ENCODE measurements at places on chromosomes 2 and 18.

DNA sequence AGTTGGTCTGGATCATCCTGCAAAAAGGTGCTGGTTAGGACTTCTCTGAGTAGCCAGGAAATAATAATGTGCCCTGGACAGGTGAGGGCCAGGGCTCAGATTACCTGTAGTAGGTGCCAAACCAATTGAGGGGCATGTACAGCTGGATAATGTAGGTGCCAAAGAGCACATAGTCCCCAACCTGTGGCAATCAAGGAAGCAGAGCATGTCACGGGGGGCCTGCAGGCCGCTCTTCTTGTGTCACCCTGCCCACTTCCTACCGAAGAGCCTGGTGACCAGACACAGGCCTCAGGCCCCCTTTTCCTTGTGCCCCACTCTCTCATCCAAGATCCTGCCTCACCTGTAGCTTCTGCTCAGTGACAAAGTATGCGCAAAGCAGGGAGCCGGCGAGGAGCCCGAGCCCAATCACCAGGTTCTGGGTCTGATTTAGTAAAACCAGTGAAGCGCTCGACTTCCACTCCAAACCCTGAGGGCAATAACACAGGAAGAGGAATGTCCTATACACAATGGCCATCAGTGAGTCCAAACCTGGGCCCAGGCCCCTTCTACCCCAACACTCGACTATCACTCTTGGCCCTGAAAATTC lies 5.2 kb downstream of the ABCB6 start:
- DNase-seq, result no peak

DNA sequence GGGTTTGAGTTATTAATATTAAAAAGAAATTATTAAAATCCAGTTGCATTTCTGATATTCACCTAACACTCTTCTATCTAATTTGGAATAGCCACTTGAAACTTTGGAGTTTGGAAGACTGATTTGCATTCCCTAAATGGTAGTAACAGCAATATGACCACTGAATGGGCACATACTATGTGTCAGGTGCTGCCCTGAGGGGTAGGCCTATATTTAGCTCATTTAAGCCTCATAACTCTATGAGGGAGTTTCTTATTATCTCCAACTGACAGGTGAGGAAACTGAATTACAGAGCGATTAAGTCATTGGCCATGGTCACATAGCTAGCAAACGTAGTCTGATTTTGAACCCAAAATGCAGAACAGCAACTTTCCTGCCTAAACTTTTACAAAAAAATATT lies 77.3 kb downstream of the VWA3B start:
- no peak for DNase-seq

DNA sequence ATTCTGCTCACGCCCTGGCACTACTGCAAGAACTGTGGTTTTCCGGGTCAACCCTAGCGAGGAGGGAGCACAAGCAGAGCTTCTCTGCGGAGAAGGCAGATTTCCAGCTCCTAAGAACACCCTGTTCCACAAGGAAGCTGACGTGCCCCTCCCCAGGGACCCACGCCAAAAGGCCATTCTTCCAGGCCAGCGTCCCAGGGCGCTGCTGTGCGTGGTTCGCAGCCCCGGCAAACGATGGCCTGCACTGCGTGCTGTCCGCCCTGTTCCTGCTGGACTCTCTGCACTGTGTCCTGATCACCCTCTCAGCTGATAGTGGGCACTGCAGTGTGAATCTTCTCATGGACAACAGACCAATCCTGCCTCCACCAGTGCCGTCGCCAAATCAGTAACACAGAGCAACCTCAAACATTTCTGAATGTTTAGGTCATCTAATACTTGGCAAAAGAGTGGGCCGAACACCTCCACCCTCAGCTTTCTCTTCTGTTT lies 49.1 kb downstream of the ADI1 start:
- DNase-seq, result peak; percentile 84

DNA sequence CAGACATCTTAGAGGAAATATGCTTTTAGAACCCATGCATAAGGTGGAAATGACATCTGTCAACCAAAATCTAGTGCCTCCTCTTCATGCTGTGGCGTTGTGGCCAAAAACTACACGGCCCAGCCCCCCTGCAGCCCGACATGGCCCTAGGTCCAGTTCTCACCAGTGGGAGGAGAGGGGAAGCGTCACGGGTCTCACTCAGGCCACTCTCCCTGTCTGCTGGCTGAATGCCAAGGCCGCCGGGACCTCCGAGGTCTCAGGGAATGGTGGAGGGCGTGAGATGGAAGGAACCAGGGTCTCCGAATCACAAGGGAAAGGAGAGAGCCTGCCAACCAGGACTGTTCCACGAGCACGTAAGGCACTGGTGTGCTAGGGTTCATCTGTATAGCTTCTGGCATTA lies 361.0 kb downstream of the ANAPC1 start:
- no peak for DNase-seq

GRCh38 chr2:20594957-20595356 lies 55.9 kb downstream of the HS1BP3 start:
- DNase-seq, result no peak

DNA sequence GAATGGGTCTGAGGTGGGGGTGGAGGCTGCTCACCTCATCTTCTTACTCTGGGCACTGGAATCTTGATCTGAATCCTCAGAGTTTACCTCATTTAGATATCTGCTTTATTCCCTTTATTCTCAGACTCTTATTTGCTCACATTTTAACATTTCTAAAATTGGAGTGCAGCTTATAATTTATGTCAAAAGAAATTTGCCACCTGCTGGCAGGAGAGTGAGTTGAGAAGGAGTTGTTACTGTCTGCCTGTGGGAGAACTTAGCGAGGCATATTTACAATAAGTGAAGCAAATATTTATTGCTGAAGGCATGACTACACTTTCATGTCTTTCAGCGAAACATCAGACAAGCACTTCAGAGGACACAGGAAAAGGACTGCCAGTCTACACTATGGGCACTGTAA lies 16.4 kb upstream of the KIAA2012 start:
- DNase-seq, result peak; percentile 36

DNA sequence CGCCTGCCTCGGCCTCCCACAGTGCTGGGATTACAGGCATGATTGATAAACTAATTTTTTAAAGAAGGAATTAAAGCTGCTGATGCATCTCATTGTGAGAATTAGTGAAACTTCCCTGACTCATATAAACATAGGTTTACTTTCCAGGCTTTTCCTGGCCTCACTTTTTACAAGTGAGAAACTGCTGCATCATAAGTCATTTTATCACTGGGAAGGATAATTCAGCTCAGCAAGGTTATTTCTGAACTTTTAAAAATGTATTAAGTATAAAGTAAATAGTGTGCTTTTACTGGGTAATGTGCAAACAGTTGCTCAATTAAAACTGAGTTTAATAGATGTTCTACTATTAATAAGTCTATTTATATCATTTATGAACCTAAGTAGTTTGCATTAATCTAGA lies 1130.3 kb upstream of the CDH2 start:
- DNase-seq, result peak; percentile 56

DNA sequence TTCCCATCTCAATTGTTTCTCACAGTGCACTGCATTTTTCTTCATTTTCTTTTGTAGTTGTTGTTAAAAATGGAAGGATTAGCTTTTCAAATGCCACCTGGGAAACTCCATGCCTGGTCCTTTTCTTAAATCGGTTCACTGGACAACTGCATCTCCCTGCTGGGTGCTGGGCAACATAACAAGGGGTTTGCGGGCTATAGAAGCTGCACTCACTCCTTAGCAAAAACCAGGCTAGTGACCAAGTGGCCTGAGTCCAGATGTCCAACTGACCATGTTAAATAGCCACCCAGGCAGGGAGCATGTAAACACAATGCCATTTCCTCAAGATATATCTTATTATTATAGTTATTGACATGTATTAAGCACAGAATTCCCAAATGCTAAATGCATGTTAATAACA lies 264.9 kb downstream of the ICOS start:
- no peak for DNase-seq

DNA sequence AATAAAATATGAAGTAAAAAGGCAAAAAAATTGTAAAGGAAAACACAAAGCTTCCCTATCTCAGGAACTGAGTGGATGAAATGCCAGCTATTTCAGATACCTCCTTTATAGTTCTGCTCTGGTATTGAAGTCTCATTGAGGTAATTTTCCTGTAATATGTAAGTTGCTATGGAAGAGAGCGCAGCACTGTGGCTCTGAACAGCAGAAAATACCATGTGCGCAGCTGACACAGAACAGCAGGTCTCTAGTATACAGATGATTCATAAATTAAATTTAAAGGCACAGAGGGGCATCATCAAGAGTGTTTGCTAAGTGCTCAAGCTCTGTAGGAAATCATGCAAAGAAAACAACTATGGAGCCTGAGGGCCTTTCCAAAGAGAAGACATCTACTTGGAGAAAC lies 315.3 kb upstream of the CDH7 start:
- DNase-seq, result no peak

- peak; percentile 17 for DNase-seq
Observed at GRCh38 chr2:167144179-167144898, 256.1 kb downstream of the XIRP2 start.

DNA sequence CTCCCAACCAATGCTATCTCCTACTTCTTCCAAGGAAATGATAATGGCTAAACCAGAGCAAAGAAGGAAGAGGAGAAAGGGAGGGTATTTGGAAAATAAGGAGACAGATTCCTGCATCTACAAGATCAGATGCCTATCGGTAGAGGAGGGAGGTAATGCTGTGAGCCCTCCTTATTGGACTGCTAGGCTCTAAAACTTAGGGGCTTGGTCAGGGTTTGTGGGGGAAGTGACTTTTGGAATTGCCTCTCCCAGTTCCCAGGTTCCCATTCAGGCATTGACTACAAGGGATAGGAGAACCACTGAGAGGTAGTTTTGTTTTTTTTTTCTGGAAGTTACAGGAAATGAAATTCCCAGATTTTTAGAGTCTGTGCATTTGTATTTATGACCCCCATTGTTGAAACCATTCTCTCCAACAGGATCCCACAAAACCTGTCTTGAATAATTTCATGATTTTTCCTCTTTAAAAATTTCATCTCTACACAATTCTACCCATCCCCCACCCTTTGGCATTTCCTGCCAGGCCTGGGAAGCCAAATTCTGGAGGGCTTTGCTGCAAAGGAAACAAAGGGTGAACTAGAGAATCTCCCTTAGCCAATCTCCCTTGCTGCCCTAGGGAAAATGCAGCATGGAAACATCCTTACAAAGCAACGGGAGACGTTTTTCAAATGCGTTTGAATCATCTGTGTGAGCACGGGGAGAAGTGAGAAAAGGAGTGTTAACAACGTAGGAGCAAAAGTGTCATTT lies 282.1 kb upstream of the EPAS1 start:
- peak; percentile 48 for DNase-seq
